ENCODE measurements at places on chromosomes 12 and 14.

- DNase-seq, result no peak
Measured at GRCh38 chr12:78386871-78387270, 477.7 kb upstream of the SYT1 start.

- DNase-seq, result no peak
Measured at GRCh38 chr14:54562334-54562733, 4.6 kb upstream of the SAMD4A start.

GRCh38 chr12:124463341-124463921 lies 104.0 kb downstream of the NCOR2 start:
- no peak for DNase-seq

DNA sequence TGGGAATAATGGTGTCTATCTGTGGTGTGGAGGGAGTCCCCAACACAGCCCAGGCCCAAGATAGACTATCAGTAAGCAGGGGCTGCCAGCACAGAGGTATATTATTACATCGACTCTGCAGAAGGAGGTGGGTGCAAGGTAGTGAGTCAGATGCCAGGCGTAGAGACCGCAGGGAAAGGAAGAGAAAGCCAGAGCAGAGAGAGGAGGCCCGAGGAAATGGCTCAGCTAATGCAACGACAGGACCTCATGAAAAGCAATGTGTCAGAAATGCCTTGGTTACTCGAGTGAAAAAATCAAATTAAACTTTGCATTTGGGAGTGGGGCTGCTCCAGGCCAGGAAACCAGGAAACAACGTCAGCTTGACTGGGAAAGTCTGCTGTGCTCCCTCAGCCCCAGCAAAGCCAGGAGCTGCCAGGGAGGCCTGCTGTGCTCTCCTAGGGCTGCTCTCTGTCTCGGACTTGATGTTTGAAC lies 173.2 kb downstream of the SUDS3 start:
- DNase-seq, result no peak

Data from stimulated activated CD4-positive, alpha-beta T cell treated with anti-CD3 and anti-CD28 coated beads, Interleukin-12 subunit alpha, Interleukin-12 subunit beta, amount 100 ng/mL, for 4 hours (primary cell).